ENCODE measurements at places on chromosomes 1 and 21.

- DNase-seq = no peak
Measured at GRCh38 chr1:76186554-76187170, 112.1 kb downstream of the ST6GALNAC3 start.

DNA sequence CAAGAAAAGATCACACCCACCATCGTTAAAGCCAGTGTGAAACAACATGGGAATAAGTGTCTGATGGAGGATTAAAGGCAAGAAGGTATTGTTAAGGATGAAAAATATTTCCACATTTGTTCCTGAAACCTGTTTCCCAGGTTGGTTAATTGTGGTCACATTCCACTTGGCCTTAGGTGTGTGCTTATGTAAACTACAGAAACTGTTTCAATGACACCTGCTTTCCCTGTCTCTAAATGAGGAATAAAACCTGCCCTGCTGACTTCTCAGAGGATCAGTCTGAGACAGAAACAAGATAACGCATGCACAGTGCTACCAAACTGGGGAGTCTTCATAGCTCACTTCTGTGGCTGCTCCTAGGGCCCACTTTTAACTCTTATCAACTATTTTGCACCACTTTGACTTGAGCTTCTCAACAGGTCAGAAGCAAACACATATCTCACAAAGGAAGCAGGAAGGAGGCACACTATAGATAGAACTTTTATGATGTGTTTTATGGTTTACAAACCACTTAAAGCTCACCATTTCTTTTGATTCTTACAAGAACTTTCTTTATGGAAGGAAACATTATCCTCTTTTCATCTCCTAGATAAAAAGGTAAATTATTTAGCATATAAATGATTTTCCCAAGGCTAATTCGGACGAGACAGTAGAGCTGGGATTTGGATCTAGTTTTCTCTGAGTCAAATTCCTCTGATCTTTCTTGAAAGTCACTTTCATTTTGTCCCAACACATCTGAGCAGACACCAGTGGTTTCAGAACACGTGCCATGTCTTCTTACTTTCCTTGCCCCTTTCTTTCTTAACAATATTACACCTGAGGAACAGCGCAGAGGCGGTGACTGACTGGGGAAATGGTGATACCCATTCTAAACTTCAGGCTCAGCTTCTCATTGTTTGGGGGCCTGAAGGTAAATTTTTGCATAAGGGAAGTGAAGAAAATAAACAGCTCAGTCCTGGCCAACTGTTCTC lies 33.4 kb downstream of the CYP2J2 start:
- DNase-seq = no peak

DNA sequence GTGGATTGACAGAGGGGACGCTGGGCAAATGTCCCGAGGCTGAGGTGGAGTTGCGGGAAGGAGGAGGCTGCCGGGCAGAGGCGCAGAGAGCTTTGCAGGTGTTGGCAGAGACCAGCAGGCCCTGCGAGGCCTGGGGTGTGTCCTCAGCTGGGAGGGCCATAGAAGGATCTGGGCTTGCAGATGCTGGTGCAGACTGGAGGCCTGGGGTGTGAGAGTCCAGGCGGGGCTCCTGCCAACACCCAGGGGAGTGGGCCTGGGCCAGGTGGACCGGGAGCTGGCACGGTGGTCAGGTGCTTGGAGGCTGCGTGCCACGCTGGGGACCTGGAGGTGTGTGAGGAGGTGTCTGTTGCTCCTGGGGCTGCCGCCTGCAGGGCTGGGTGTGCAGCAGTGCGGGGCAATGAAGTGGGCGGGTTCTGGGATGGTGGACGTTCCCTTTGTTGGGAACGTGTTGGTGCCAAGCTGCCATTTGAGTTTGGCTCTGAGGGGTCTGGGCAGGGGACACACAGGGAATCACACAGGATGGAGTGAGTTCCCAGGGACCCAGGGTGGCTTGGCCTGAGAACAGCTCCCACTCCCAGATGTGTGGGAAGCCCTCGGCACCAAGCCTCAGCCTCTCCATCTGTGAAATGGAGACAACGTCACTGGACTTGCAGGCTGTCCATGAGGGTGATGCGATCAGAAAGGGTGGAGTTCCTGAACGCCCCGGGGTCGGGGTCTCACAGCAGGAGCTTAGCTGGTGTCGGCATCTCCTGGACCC lies 39.9 kb upstream of the POFUT2 start:
- no peak for DNase-seq

DNA sequence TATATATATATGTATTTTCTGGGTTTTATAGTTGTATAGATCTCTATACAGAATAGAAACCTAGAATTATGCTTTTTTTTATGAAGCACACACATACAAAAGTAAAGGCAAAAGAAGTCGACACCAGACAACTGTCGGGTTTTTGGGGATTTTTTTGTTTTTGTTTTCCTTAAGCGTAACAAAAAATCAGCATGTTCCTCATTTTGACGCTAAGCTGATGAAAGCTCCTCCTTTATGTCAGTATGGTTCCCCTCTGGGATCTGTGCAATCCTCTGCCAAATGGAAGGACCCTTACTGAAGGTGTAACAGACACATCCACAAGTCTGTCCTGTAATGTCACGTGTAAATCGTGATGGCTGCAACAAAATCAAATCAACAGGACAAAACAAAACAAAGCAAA lies 226.2 kb downstream of the RHOU start:
- DNase-seq = no peak

GRCh38 chr1:15525050-15526020 lies 1.3 kb upstream of the DNAJC16 start:
- DNase-seq = peak; percentile 26

DNA sequence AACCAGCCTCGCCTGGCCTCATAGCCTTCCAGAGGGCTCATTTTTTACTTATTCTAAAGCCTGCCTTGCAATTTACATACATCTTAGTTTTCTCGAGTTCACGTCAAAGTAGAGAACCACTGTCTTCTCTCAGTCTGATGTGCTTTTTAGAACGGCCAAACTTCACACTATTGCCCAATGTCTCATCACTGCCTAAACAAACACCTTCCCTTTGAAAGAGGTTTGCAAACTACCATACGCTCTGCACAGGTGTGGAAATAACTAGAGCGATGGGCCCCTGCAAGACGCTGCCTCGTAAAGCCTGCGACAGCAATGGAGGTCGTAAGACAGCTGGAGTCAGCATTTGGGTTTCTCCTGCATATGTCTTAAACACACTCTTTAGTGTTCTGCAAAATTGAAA lies 22.6 kb downstream of the PRDM15 start:
- no peak for DNase-seq

DNA sequence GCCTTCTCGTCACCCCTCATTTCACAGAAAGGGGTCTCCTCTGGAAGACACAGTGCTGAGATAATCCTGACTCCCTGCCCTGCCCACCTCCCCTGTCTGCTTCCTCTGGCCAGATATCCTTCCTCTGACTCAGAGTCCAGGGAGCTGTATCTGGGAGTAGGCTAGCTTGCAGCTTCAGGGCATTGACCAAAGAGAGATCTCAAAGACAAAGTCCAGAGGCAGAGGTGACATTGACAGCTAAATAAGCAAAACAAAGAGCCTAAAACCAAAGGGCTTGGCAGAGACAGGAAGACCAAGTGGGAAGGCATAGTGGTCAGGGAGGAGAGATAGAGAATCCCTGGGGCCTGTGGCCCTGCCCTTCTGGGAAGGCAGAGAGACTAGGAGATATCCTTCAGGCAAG lies 64.9 kb downstream of the TNR start:
- DNase-seq = no peak

- peak; percentile 53 for DNase-seq
Measured at GRCh38 chr1:42035205-42035829, 116.6 kb upstream of the HIVEP3 start.

DNA sequence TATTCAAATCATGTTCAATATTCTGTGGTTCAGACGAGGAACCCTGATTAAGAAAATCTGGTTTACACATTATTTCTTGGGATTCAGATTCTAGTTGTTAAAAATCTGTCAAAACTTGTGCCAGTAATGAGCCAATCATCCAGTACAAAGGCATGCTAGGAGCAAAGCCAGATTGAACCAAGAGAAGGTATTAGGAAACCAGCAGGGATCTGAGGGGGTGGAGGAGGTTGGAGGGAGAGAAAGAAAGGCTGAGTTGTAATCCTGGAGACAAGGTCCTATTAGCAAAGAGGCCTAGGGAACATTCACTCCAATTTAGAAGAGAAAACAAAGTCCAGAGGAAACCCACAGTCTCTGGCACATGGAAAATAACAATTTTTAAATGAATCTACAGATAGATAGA lies 352.9 kb downstream of the LTN1 start:
- DNase-seq = no peak

DNA sequence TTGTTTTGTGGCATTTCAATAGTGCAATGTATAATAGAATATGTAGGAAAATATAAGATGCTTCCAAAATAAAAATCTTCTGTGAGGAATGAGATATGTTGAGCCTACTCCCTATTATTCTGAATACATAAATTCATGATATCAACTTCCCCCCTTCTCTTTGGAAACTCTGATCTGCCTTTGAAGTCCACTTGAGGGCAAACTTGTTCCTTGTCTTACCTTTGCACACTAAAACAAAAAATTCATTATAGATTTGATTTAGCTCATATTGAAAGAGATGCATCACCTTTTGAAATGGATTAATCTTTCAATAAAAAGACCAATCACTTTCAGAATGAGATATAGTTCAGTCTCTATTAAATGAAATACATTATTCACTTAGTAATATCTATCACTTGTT lies 580.7 kb upstream of the ADGRL4 start:
- DNase-seq = no peak

DNA sequence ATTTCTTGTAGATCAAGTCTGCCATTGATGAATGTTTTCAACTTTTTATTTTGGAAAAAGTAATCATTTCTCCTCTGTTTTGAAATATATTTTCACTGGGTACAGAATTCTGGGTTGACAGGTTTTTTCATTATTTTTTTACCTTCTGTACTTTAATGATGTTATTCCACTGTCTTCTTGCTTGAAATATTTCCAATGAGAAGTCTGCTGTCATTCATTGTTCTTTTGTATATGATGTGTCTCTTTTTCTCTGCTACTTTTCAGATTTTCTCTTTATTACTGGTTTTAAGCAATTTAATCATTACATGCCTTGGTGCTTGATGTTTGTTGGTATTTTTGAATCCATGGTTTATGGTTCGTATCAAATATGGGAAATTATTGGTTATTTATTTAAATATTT lies 22.4 kb upstream of the FOXO6 start:
- DNase-seq = no peak

Data from nephron progenitor cell (in vitro differentiated cells).